ENCODE measurements at places on chromosomes 16 and 17.
A peak's percentile ranks its signal among the peaks of the same experiment; 100 is the strongest.

DNA sequence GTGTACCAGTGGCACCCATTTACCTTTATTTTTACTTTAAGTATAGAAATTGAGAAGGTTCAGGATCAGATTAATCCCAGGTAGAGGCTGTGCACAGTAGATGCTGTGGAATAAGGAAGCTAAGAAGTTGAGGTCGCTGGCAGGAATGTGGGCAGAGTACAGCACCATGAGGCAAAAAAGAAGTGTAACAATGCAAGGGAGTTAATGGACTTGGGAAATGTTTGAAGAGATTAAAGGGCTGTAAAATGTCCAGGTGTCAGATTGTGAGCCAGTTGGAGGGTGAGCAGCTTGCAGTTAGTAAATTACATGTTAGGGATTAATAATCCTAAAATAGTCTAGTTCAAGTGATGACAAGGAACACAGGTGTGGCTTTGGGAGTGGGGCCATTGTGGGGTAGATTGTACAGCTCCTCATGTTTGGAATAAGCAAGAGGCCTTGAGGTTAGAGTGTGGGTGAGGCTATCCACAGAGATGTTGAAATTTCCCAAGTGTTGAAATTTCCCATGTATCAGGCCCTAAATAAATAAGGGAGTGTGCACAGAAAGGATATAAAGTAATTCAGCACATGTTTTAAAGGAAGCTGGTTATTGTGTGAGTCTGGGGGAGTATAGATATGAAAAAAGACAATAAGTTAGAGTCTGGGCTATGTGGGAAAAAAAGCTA, 21.5 kb downstream of the TAT start:
- DNase-seq: no peak
- no peak overlapping the region for H3K4me3 ChIP-seq
- H3K36me3 ChIP-seq: no peaks in the 10 kb centered on the region

GRCh38 chr17:38454532-38454931, 26.3 kb downstream of the ARHGAP23 start:
- no peaks in the 10 kb centered on the region for H3K27me3 ChIP-seq
- peaks cover 54% of the 10 kb centered on the region for H3K4me1 ChIP-seq
- H3K27ac ChIP-seq: peak overlapping the region; percentile 97
- no peak for DNase-seq
- H3K36me3 ChIP-seq: peaks cover 3% of the 10 kb centered on the region
- peak overlapping the region; percentile 69 for H3K4me3 ChIP-seq

- no peak overlapping the region for H3K4me3 ChIP-seq
- no peaks in the 10 kb centered on the region for H3K4me1 ChIP-seq
- H3K36me3 ChIP-seq: no peaks in the 10 kb centered on the region
- DNase-seq: no peak
- H3K27me3 ChIP-seq: no peaks in the 10 kb centered on the region
These were observed 250.5 kb upstream of the C16orf82 start for GRCh38 chr16:26816266-26816665.

DNA sequence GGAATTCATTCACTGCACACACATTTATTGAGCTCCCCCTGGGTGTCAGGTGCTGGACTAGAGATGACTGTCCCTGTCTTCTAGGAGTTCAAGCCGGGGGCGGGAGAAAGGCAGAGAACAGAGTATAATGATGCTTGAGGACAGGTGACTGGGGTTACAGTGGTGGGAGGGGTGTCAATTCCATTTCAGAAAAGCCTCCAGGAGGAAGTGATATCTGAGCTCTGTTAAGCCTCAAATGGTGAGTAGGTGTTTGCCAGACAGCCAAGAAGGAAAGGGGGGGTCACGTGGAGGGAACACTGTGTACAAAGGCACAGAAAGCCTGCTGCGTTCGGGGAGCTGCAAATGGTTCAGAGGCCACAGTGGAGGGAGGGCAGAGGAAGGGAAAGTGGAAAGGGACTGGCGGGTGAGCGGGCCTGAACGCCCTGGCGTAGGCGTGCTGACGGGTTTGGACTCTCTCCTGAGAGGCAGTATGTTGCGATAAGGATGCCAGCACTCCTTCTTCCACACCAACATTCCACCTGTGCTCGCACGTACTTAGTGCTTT, 9.7 kb upstream of the NXPH3 start:
- DNase-seq: no peak
- H3K4me3 ChIP-seq: no peak overlapping the region
- no peak overlapping the region for H3K27ac ChIP-seq
- 0 out of 2 replicates have a peak, but pooled peaks cover 3% of the 10 kb centered on the region for H3K4me1 ChIP-seq

DNA sequence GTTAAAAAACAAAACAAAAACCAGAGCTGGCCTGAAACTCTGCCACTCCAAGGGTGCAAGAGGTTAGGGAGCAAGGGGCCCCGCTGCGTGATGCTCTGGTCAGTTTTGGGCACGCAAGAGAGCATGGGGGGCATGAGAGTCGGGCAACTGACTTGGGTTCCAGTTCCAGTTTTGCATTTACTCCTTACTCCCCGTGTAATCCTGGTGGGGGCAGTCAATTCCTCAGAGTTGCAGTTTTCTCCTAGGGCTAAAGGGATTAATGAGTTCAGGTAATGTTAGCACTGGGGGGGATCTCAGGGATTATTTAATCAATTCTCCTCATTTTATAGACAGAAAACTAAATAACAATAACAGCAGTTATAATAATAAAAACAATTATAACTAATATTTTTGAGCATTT, 72.9 kb upstream of the PMFBP1 start:
- no peak overlapping the region for H3K27ac ChIP-seq
- H3K4me1 ChIP-seq: no peaks in the 10 kb centered on the region
- H3K27me3 ChIP-seq: no peaks in the 10 kb centered on the region
- peak; percentile 22 for DNase-seq
- H3K4me3 ChIP-seq: no peak overlapping the region

GRCh38 chr16:30697264-30698138, 1.5 kb upstream of the SRCAP start:
- peak overlapping the region; percentile 98 for H3K4me3 ChIP-seq
- DNase-seq: peak; percentile 98
- peaks cover 53% of the 10 kb centered on the region for H3K27me3 ChIP-seq
- H3K36me3 ChIP-seq: peaks cover 24% of the 10 kb centered on the region

- H3K4me3 ChIP-seq: no peak overlapping the region
- H3K27me3 ChIP-seq: no peaks in the 10 kb centered on the region
These were observed 3.1 kb downstream of the CTRB2 start for GRCh38 chr16:75203667-75204409.

DNA sequence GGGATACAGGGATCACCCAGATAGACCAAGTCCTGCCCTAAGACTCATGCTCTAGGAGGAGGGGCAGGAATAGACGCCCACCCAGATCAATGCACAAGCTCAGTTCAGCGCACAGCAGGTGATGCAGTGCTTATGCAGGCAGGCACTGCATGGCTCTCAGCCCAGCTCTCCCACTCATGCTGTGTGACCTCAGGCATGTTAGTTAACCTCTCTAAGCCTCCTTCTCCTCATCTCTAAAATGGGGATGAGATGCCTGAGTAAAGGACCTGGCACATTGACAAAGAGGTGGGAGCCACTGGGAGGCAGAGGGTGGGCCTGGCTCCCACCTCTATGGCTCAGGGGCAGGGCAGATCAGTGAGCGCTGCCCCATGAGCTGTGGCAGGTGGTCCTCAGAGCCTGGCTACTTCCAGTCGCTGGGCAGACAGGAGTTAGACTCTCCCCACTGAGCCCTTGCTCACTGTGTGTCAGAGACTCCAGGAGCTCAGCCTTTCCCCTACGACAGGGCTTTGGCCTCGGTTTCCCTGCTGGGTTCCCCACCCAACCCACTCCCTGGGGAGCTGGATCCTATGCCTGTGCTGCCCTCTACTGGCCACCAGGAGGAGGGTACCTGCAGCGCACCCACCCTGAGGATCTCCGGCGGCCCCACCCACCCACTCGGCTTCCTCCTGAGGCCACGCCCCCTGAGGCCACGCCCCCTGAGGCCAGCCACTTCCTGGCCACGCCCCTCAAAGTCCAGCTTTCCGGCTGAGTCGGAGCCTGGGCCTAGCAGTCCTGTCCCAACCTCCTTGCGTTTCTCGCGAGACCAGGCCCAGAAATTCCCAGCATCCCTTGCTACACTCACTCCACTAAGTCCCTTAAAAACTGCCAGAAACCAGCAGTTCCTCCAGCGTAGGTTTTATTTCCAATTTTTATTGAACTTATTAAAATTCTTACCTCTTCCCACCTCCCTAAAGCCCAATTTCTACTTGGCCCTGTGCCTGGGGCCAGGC, 196.1 kb downstream of the GSG1L start:
- no peaks in the 10 kb centered on the region for H3K4me1 ChIP-seq
- no peaks in the 10 kb centered on the region for H3K27me3 ChIP-seq
- no peaks in the 10 kb centered on the region for H3K36me3 ChIP-seq
- no peak overlapping the region for H3K27ac ChIP-seq
- no peak overlapping the region for H3K4me3 ChIP-seq

GRCh38 chr16:65600629-65601028, 478.8 kb upstream of the CDH11 start:
- no peaks in the 10 kb centered on the region for H3K4me1 ChIP-seq
- no peak for DNase-seq
- H3K27me3 ChIP-seq: no peaks in the 10 kb centered on the region
- H3K27ac ChIP-seq: no peak overlapping the region
- no peak overlapping the region for H3K4me3 ChIP-seq
- H3K36me3 ChIP-seq: no peaks in the 10 kb centered on the region

DNA sequence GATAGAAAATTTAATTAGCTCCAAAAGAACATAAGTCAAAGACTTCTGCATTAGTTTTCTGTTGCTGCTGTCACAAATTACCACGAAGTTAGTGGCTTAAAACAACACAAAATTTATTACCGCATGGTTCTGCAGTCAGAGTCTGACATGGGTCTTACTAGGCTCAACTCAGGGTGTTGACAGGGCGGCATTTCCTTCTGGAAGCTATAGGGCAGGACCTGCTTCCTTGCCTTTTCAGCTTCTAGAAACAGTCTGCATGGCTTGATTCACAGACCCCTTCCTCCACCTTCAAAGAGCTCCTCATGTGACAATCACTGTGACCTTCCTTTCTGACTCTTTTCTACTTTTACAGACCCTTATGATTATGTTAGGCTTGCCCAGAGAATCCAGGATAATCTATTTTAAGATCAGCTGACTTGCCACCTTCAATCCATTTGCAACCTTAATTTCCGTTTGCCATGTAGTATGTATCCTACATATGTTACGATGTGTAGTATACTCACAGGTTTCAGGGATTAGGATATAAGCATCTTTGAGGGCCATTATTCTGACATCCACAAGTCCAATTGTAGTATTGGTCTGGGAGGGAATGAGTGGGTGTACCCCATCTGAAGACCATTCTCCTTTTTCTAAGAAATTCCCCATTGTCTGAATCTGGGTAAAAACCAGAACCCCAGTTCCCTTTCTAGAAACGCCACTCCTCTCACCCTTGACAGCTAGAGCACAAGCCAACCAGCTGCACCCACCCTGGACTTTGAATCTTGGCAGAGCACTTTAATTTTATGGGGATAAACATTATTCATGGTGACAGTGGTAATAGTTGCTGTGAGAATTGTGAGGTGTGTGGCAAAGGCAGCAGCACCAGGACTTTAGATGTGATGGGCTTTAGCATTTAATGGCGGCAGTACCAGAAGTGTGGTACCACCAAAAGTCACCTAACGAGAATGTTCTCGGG, 265.5 kb downstream of the KCNJ2 start:
- 0 out of 2 replicates have a peak, but pooled peaks cover 7% of the 10 kb centered on the region for H3K4me1 ChIP-seq
- DNase-seq: no peak
- H3K4me3 ChIP-seq: no peak overlapping the region
- H3K27ac ChIP-seq: no peak overlapping the region

DNA sequence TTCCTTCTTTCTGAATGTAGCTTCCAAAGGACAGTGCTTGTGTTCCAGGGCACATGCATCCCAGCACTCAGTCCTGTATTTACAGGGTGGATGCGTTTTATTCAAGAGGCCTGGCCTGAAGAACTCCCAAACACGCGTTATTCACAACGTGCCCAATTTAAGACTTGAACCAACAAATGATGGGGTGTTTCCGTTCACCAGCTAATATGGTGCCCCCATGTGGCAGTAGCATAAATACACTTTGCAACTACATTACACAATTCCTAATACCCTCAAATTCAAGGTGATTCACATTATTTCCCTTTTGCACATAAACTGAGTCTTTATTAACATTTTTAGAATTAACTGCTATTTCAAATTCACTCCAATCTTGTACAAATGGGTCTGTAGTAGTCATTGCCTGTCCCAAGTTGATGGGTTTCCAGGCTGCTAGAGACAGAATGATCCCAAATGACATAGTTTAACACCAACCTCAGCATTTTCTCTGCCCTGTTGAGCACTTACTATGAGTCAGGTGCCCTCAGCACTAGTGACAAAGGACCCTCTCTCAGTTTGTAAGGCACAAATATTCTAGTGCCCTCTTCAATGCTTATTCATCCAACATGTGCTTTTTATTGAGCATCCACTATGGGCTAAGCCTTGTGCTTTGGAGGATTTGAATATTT, 26.9 kb downstream of the HSD17B2 start:
- no peaks in the 10 kb centered on the region for H3K36me3 ChIP-seq
- no peak overlapping the region for H3K4me3 ChIP-seq
- no peaks in the 10 kb centered on the region for H3K27me3 ChIP-seq

GRCh38 chr17:76966016-76966415, 97.8 kb downstream of the MGAT5B start:
- H3K27me3 ChIP-seq: no peaks in the 10 kb centered on the region
- no peak overlapping the region for H3K27ac ChIP-seq
- H3K4me3 ChIP-seq: no peak overlapping the region
- no peaks in the 10 kb centered on the region for H3K36me3 ChIP-seq
- no peak for DNase-seq

DNA sequence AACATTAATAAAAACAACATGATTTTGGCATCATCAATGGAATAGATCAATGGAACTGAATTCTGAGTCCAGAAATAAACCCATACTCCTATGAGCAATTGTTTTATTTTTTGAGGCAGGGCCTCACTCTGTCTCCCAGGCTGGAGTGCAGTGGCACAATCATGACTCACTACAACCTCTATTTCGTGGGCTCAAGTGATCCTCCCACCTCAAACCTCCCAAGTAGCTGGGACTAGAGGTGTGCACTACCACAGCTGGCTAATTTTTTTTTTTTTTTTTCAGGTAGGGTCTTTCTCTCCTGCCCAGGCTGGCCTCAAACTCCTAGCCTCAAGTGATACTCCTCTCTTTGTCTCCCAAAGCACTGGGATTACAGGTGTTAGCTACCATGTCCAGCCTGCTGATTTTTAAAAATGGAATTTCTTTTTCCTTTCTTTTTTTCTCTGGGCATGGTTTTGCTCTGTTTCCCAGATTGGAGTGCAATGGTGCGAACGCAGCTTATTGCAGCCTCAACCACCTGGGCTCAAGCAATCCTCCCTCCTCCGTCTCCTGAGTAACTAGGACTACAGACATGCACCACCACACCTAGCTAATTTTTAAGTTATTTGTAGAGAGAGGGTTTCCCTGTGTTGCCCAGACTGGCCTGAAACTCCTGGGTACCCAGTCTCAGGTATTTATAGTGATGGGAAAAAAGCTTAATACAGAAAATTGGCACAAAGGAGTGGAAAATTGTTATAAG, 7.3 kb upstream of the PRDM7 start:
- H3K4me1 ChIP-seq: no peaks in the 10 kb centered on the region
- no peak overlapping the region for H3K27ac ChIP-seq
- no peak overlapping the region for H3K4me3 ChIP-seq

- H3K4me3 ChIP-seq: no peak overlapping the region
- no peaks in the 10 kb centered on the region for H3K4me1 ChIP-seq
- DNase-seq: no peak
- H3K36me3 ChIP-seq: no peaks in the 10 kb centered on the region
These were observed 24.6 kb downstream of the VAT1L start for GRCh38 chr16:77812856-77813500.

GRCh38 chr17:59842901-59843652, 49.7 kb downstream of the TUBD1 start:
- H3K36me3 ChIP-seq: peaks cover 7% of the 10 kb centered on the region
- H3K4me1 ChIP-seq: peaks cover 17% of the 10 kb centered on the region
- no peak overlapping the region for H3K27ac ChIP-seq
- no peak overlapping the region for H3K4me3 ChIP-seq
- no peaks in the 10 kb centered on the region for H3K27me3 ChIP-seq

- H3K27me3 ChIP-seq: no peaks in the 10 kb centered on the region
- DNase-seq: no peak
- H3K4me1 ChIP-seq: no peaks in the 10 kb centered on the region
- no peak overlapping the region for H3K4me3 ChIP-seq
- no peaks in the 10 kb centered on the region for H3K36me3 ChIP-seq
- no peak overlapping the region for H3K27ac ChIP-seq
These were observed 59.1 kb downstream of the ABCC6 start for GRCh38 chr16:16164243-16164642.

Data from GM23338 (cell line).